ENCODE measurements at places on chromosomes 12 and 14.

DNA sequence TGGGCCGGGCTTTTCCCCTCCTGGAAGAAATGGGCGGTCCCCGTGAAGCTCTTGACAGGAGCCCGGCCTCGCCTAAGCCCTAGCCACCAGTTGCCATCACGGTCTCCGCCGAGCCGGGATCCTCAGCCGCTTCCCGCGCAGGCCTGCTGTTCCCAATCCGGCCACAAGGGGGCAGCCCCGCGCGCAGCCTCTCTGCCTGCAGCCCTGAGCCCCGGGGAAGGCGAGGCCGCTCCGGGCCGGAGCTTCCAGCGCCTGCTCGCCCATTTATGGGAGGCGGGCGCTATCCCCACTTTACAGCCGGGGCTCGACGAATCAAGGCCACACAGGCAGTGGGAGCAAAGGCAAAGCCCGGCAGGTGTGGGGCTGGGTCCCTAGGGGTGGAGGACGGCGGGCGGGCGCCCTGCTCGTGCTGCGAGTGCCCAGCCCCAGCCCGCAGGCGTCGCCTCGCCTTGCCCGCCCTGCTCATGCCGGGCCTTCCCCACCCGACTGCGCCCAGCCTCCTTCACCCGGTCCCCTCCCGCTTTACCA, 61.5 kb downstream of the LGMN start:
- peak; percentile 46 for DNase-seq

GRCh38 chr12:106753526-106753925, 21.0 kb upstream of the RIC8B start:
- no peak for DNase-seq

DNA sequence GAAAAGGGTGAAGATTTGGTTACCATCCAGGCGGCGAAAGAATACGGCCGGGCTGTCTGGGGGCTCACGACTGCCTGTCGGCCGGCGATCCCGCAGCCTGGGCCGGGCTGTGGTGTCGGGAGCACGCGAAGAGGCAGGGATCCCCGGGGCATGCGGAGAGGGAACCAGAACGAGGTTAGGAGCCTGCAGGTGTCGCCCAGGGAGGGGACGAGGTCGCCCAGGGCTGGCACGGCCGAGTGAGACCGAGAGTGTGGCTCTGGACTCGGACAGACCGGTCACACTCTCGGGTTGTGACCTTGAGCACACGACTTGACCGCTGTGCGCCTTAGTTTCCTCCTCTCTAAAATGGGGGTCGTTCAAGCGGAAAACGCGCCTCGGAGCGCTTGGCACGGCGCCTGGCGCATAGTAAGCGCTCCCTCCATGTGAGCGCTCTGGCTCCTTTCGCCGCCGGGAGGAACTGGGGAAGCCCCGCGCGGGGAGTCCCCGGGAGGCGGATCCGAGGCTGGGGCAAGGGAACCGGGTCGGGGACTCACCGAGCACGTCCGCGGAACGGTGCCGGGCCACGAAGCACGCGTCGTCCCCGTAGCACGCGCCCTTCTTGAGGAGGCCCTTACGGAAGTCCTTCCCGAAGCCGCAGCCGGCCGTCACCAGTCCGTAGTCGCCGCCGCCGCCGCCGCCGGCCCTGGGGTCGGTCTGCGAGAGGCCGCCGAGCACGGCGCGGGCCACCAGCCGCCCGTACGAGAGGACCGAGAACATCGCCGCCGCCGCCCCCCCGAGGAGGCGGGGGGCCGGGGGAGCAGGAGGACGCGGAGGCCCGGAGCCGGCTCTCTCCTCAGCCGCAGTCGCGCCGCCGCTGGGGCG, 612 bp downstream of the PPTC7 start:
- DNase-seq = peak; percentile 1

GRCh38 chr12:54294152-54294952, 6.5 kb downstream of the NFE2 start:
- DNase-seq = no peak

DNA sequence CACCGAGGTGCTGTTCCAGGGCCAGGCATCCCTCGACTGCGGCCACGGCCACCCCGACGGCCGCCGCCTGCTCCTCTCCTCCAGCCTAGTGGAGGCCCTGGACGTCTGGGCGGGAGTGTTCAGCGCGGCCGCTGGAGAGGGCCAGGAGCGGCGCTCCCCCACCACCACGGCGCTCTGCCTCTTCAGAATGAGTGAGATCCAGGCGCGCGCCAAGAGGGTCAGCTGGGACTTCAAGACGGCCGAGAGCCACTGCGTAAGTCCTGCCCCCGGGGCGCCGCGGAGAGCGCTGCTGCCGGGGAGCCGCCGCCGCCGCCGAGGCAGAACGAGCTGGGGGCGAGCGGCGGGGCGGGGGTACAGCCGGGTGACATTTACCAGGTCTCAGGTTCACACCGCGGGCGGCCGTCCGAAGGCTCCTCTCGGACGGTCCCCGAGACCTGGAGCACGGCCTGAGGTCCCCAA, 1.4 kb downstream of the PLXNC1 start:
- no peak for DNase-seq

DNA sequence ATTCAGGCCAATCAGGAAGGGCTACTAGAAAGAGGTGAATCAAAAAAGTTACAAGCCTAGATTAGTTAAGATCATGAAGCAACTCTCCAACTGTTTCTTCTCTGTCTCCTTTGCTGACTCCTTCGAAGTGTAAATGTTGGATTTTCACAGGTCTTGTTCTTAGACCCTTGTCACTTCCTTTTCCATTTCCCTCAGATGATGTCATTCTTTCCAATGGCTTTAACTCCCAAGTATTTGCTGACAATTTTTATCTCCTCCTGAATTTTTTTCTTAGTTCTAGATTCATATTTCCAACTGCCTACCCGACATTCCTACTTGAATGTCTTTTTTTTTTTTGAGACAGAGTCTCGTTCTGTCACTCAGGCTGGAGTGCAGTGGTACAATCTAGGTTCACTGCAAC, 10.8 kb downstream of the GAS2L3 start:
- no peak for DNase-seq

DNA sequence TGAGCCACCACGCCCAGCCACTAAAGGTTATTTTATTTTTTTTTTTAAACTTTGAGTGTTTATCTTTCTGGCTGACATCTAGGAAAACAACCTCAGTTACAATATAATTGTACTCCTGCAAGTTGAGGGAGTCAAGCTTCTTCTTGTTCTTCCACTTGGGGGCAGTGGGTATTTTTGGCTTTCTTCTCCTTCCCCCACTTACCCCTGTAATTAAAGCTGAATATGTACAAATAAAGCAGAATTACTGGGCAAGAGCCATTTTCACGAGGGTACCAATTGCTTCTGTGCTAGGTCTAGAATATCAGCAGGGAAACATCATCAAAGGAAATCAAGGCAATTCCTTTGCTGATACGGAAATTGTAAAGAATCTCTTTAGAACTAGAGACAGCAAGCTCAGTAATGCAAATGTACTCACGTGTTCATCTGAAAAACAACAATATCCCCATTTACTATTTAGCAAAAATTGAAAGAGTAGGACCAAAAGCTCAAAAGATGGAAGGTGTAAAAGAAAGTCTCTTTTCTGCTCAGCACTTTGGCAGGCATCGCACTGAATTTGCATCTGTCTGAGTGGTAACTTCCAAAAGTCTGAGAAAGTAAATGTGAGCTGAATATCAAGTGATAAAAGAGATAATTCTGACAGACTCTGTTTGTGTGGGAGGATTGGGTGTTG, 72.8 kb downstream of the TAOK3 start:
- DNase-seq = no peak

- DNase-seq = no peak
These were observed 274.9 kb downstream of the EMP1 start for GRCh38 chr12:13471471-13471870.

DNA sequence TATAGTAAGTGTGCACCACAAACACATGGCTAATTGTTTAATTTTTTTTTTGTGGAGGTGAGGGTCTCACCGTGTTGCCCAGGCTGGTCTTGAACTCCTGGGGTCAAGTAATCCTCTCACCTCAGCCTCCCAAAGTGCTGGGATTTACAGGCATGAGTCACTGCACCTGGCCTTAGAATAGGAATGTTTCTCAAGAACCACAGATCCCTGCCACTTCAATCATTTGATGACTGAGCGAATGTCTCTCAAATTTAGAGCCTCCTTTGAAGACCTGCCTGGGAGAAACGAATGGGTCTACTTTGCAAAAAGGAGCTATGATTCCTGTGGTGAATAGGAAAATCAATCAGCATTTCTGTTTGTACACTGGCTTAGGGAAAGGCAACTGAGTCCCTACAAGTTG, 33.5 kb upstream of the CHST11 start:
- no peak for DNase-seq

GRCh38 chr14:69262516-69262915, 2.6 kb downstream of the GALNT16 start:
- DNase-seq = no peak

DNA sequence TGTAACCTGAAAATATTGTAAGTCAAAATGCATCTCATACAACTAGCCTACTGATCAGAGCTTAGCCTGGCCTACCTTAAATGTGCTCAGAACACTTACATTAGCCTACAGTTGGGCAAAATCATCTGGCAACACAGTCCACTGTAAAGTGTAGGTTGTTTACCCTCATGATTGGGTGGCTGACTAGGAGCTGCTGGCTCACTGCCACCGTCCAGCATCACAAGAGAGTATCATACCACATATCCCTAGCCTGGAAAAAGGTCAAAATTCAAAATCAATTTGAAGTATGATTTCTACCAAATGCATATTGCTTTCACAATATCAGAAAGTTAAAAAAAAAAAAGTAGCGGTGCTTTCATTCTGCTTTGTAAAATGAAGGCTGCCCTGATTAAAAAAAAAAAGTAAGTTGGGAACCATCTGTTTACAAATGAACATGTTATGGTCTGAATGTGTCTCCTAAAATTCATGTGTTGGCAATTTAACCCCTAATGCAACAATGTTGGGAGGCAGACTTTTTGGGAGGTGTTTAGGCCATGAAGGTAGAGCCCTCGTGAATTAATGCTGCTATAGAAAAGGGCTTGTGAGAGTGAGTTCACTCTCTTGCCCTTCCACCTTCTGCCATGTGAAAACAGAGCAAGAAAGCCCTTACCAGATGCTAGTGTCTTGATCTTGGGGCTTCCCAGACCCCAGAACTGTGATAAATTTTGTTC, 211.8 kb downstream of the PPM1H start:
- DNase-seq = no peak

GRCh38 chr14:102793531-102794328, 16.5 kb downstream of the TRAF3 start:
- DNase-seq = no peak

GRCh38 chr14:51283402-51284085, 43.5 kb downstream of the TMX1 start:
- DNase-seq = peak; percentile 79

DNA sequence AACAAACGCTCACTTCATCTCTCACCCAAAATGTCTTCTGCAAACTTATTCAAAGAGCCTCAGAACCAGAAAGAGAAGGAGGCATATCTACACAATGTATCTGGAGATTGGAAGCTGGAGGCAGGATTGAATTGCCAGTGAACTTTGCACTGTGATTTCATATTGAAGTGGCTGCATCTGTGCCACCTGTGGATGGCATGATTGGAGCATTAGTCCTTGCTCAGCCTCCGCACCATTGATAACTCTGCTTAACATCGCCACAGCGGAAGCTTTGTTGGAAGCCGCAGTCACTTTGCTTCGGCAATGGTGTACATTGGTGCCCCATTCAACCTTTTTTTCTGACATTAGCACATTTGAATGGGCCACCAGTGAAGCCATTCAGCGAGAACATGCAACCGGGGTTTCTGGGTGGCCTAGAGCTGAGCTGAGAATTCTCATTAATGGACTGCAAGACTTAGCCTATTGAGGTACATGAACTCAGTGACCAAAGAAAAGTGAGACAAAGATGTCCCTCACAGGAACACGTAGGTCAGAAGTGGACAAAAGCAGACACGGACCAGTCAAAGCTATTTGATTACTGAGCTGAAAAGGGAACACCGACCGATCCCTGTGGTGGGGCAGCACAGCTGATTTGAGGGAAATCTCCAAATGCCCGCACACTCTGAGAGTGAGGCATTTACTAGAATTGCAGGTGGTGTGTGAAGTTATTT, 130.4 kb downstream of the BRMS1L start:
- DNase-seq = no peak

DNA sequence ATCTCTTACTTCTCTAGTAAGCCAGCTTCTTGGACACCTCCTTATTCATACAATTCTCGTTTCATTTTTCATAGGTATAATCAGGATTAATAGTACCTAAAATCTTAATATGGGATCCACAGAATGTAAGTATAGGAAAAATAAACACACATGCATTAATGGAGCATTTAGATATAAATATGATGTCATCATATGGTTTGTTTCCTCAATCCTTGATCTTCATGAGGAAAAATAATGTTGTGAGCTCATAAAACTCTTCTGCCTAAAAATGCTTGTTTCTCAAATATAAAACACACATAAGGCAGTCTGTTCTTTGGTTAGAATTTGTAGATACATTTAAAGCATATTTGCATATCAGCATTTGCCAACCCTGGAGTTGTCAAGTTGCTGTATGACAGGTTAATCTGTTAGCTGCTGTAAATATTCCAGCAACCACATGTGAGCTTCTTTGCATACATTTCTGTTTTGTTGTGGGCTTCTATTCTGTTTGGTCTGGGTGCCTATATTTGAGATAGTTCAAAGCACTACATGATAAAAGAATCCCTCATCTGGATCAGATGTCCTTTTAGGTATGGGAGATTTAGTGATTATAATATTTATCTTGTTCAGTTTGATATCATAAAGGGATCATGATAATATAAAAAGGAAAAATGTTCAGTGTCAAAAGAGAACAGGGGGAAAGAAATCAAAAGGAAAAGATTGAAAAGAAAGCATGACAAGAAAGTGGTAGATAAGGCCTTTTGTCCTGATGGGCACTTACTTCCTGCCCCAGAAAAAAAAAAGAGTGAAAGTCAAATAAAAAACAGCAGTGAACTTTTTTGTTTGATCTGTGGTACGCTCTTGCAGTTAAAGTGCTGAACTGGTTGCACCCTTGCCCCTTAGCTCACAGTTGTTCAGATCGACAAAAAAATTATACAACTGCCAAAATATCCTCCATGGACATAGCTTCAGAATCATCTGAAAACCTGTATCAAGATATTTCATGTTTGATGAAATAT, 68.6 kb downstream of the ACSS3 start:
- no peak for DNase-seq

DNA sequence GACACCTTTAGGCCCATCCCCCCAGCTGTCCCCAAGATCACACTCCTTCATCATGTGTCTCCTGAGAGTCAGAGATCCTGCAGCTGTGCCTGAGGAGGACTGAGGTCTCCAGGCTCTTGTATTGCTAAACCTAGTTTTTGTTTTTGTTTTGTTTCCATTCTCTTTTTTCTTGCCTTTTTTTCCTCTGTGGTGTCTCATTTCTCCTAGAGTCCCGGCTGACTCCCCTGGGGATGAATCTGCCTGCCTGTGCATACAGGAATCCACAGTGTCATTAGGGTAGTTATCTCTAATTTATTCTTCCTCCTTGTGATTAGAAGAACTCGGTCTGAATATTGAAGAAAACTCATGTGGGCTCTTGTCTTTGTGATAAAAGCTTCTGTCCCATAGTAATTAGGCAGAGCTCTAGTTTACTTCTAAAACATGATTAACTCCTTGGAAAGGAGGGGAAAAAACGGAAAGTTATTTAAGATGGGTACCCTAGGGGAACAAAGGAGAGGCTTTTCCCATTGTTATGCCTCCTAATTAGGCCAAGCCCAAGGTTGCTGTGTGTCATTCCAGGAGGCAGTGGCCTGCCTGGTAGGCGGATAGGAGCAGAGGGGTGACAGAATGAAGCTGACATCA, 343.2 kb downstream of the ZFP36L1 start:
- no peak for DNase-seq

Data from skin of body (tissue), 3 donors.